ENCODE measurements at places on chromosomes 16 and 17.

DNA sequence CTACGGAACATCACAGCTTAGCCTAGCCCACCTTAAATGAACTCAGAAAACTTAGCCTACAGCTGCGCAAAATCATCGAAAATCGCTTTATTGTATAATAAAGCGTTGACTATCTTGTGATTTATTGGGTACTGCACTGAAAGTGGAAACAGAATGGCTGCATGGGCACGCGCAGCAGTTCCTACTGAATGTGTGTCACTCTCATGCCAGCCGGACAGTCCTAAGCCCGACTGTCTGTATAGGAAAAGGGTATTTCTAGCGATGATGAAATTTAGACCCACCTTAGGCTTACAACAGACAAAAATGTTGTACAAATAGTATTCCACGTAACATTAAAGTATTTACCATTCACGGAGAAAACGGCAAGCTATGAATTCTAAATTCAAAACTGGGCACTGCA is 9.3 kb downstream of the FBXO31 start:
- no peak overlapping the region for H3K27ac ChIP-seq
- DNase-seq, result no peak
- no peaks in the 10 kb centered on the region for H3K36me3 ChIP-seq
- H3K4me1 ChIP-seq, result peaks cover 54% of the 10 kb centered on the region

GRCh38 chr17:1800712-1801111 is 29.0 kb downstream of the SMYD4 start:
- no peak overlapping the region for H3K27ac ChIP-seq
- H3K36me3 ChIP-seq, result peaks cover 11% of the 10 kb centered on the region
- no peaks in the 10 kb centered on the region for H3K27me3 ChIP-seq

DNA sequence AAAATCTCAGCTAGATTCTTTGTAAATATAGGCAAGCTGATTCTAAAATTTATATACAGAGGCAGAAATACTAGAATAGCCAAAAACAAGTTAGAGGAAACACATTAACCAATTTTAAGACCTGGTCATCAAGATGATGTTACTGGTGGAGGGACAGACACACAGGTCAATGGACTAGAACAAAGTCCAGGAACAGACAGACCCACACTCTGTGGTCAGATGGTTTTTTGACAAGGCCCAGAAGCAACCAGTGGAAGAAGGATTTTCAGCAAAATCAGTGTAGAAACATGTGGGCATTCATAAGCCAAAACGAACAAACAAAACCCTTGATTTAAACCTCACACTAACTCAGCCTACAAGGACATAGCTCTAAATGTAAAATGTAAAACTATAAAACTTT is 99.7 kb upstream of the METRNL start:
- no peak for DNase-seq
- no peak overlapping the region for H3K4me3 ChIP-seq
- peaks cover 3% of the 10 kb centered on the region for H3K4me1 ChIP-seq
- H3K36me3 ChIP-seq, result no peaks in the 10 kb centered on the region

DNA sequence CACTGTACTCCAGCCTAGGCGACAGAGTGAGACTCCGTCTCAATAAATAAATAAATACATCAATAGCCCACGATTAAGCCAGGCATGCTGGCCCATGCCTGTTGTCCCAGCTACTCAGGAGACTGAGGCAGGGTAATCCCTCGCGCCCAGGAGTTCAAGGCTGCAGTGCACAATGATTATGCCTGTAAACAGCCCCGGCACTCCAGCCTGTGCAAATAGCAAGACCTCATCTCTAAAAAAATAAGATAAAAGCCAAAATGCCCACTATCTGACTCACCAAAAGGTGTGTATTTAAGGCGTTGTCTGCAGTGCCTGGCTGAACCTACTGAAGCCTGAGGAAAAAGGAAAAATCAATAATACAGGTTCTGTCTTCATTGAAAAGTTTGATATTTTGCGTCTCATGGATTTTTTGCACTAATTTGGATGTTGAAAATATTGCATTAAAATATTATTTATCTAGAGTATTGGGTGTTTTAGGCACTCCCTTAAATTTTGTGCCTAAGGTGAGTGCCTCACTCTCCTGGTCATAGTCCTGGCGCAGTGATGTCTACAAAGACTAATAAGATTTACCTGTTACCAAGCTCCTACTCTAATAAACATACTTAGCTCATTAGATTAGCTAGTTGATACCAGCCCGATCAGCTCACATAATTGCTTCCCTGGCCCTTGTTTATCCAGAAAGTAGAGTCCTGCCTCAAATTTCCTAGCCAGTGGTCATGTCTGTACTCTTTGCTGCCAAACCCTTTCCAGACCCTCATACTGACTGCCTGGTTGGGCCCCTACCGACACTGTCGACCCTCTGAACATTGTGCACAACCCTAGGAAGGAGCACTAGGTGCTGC is 24.7 kb upstream of the TOB1 start:
- H3K36me3 ChIP-seq, result no peaks in the 10 kb centered on the region
- no peaks in the 10 kb centered on the region for H3K4me1 ChIP-seq
- no peak overlapping the region for H3K4me3 ChIP-seq
- no peaks in the 10 kb centered on the region for H3K27me3 ChIP-seq
- H3K27ac ChIP-seq, result no peak overlapping the region
- no peak for DNase-seq

All from thoracic aorta (tissue), 2 donors.